GM23248 (cell line): ENCODE measurements at places on chromosomes 1 and 21. TPM values are rescaled to one million over a fixed set of nuclear protein-coding genes. Genes with fewer than 3 reads are reported as not detected.

KRTAP21-2 gene
- polyA plus RNA-seq = not detected in 2 replicates

NBPF4 gene
- not detected in 2 replicates for polyA plus RNA-seq

OR2T33 gene
- not detected in 2 replicates for polyA plus RNA-seq

OR2L2 gene
- not detected in 2 replicates for polyA plus RNA-seq

LRRC8B gene
- 0.33 and 0.54 TPM in 2 replicates for polyA plus RNA-seq

UQCRHL gene
- 0.60 and 0.65 TPM in 2 replicates for polyA plus RNA-seq

CDA gene
- 9.6 and 9.9 TPM in 2 replicates for polyA plus RNA-seq

PPIAL4G gene
- not detected in 2 replicates for polyA plus RNA-seq

IFI44L gene
- polyA plus RNA-seq = 0.23 and 0.47 TPM in 2 replicates

SPRR2E gene
- polyA plus RNA-seq = not detected in 2 replicates

LHX8 gene
- not detected in 2 replicates for polyA plus RNA-seq
